Activated CD8-positive, alpha-beta memory T cell treated with anti-CD3 and anti-CD28 coated beads for 1 hour (primary cell): ENCODE measurements at places on chromosomes 11 and 22.

DNA sequence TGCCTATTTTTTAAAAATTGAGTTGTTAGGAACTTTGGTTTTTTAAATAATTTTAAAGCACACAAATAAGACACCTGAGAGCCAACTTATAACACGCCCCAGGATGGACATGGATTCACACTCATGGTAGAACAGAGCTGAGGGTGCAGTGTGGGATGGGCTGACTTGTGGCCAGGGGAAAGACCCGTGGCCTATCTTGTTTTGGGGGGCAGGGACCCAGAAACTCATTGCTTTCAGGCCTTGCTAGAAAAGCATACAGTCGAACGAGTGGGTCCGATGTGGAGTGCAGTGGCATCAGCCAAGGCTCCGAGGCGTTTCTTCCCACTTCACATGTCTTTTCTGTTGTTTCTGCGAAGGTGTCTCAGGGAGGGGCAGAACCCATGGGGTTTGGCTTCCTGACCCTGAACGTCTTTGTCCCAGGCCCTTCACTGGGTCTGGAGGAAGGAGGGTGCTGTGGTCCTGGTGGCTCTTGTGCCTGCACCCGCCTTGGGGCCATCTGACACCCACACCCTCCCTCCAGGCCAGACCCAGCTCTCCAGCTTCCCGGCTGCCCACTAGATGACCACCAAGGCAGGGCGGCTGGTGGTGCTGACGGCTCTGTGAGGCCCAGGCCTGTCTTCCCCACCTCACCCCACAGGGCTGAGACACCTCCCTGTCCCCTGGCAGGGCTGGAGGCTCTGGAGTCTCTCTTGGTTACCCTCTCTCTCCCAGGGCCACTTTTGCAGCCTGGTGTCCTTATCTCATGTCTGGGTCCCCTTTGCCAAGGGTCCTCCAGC is 120.8 kb downstream of the KCNQ1 start:
- no peak for DNase-seq

GRCh38 chr11:74009675-74010305 is 905 bp upstream of the UCP3 start:
- no peak for DNase-seq

DNA sequence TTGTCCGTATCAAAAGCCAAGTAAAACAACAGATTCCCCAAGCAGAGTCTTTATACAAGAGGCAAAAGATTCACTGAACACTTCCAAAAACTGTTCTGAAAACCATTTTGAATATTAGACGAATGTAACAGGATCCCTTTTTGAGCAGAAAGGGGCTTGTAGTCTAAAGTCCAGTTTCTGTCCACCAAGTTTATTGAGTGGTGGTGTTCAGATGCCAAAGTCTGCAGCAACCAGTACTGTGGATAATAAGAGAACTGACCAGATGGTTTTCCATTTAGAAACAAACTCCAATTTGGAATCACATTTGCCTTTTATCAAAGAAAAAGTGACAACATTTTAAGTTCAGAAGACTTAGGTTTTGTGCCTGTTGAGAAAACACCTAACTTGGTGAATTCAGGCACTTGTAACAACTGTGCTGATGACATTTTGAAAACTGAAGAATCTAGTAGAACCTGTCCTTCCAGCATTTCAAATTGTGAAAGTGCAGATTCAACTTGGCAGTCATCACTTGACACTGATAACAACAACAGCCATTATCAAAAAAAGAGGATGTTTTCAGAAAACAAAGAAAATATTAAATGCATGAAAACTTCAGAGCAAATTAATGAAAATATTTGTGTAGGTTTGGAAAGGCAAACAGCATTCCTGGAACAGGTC is 217.1 kb downstream of the CSNK2A3 start:
- no peak for DNase-seq

DNA sequence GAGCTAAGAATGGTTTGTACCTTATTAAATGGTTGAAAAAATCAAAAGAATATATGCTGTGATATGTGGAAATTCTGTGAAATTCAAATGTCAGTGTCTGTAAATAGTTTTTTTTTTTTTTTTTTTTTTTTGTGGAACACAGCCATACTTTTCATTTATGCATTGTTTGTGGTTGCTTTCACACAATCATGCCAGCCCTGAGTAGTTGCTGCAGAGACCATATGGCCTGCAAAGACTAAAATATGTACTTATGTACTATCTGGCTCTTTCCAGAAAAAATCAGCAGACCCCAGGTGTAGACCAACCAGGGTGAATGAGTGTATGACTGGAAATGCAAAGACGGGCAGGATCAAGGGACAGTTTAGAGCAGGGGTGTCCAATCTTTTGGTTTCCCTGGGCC is 98.3 kb downstream of the PTPRJ start:
- no peak for DNase-seq

DNA sequence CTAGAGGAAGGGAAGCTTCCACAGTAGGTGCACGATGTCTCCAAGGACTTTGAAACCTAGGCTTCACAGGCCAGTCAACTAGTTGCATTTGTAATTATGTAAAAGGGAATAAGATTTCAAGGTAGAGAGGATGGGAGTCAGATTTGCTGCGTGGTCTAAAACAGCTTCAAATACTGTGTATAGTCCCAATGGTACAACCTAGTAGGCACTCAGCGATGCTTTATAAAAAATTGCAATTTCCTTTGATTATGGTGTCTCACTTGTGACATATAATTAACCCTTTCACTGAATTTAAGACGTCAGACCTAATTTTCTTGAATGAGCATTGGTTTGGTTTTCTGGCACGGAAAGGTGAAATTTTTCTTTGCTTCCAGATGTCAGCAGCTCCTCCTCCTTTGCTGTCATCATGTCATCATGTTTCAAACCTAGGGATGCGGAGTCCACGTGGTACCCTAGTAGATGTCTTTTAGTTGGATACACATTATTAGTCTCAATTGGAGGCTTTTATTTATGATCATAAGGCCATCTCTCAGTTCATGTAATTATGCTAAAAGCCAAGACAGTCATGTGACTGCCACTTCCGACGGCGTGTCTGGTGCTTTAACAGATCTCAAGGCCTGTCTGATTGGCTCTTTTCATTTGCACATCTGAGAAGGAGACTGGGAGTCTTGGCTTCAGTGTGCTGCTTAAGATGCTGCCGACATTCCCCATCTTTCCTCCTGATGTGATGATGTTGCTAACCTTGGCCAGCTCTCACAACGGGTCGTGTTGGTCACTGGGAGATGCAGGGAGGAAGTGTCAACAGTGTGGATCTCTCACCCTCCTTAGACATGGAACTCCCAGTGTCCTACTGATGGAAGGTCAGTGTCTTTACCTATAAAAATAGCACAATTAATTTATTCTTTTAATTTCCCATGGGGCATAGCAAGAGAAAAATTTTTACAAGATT is 134.0 kb downstream of the HIPK3 start:
- no peak for DNase-seq

DNA sequence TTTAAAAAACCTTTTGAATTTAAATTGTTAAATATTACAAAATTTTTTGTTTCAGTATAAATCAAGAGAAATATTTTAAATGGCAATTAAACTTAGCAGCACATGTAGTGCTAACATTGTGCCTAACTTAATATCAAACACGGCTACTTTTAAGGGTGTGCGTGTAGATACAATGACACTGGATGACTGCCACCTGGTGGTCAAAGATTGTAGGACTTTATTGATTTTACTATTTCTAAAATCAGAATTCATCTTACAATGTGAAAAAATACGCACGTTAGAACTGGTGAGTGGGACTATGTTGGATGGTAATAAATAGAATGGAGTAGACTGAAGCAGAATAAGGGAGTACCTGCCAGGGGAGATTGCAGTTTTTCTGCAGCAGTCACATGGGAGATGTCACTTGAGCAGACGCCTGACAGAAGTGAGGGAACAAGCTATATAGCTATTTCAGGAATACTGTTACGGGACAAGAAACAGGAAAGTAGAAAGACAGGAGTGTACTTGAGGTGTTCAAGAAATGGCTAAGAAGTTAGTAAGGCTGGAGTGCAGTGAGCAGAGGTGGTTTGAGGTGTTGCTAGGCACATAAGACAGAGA is 52.9 kb downstream of the UVRAG start:
- DNase-seq: peak; percentile 11

GRCh38 chr11:68889948-68890446 is 13.6 kb downstream of the MRPL21 start:
- DNase-seq: no peak

DNA sequence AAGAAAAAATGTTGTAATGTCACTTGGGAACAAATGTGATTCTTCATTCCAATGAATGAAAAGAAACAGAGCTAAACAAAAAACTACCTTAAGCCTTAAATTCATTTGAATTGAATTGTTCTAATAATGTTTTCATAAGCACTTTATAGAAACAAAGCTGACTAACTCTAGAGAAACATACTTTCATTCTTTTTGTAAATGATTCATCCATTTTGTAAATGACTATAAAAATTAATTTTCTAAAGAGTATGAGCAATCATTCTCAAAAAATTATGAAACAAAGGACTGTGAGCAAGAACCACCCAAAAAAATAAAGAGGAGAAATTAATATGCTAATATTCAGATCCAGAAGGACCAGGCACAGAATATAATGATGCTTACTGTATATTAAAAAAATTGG is 986.5 kb upstream of the CHORDC1 start:
- no peak for DNase-seq

- no peak for DNase-seq
Measured at GRCh38 chr11:94776351-94777321, 8.5 kb downstream of the AMOTL1 start.

- no peak for DNase-seq
Measured at GRCh38 chr11:93589347-93589746, 46.2 kb upstream of the SMCO4 start.

DNA sequence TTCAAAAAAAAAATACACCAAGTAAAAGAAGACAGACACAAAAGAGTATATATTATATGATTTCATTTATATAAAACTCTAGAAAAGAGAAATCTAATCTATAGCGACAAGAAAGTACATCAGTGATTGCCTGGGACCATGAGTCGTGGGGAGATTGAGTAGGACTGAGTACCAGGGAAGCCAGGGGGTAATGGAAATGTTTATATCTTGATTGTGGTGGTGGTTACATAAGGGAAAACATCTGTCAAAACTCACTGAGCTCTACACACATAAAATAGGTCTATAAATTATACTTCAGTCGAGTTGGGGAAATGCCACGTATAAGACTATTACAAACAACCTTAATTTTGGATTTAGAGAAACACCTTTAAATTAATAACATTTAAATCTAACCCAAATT is 117.4 kb downstream of the TRIM29 start:
- no peak for DNase-seq

DNA sequence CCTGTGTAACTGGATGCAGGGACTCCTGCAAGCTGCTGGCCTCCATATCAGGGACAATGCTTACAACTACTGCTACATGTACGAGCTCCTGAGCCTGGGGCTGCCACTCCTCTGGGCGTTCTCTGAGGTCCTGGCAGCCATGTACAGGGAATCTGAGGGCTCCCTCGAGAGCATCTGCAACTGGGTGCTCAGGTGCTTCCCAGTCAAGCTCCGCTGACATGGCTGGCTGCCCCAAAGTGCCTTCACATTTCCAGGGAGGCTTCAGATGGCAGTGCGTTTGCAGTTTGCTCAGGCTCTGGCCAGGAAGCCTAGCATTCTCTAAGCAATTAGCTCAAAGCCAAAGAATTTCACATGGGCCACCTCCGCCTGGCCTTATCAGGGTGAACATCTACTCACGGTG is 117.4 kb upstream of the PARVA start:
- DNase-seq: no peak

DNA sequence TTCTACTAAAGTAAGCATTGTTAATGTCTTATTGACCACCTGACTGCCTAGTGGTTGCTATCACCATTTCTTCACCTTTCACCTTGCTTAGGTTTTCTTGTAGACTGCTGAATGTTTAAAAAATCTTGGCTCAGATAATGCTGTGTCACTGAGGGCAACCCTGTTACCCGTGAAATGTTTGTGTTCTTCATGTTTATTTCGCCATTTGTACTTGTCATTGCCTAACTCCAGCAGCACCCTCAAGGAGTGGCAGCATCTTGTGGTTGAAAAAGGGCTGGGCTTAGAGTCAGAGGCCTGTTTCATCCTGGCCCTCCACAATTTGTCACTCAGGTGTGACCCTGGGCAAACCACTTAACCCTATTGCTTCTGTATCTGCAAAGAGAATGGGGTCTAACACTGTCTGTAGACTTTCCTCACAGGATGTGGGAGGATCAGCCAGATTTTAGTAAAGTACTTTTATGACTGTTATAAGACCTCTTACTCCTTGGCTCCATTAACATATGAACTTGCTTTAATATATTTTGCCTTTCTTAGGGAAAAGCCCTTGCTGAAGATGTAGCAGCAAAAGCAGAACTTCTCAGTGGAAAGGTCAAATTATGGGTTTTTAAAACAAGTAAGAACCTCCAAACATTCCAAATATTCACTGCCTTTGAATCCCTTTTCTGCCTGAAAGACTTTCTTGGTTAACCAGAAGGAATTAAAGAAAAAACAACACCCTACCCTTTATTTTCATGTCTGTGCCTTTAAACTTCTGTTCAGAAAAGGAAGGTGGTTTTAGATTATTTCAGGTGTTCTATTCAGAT is 154.5 kb upstream of the C11orf87 start:
- DNase-seq: no peak

DNA sequence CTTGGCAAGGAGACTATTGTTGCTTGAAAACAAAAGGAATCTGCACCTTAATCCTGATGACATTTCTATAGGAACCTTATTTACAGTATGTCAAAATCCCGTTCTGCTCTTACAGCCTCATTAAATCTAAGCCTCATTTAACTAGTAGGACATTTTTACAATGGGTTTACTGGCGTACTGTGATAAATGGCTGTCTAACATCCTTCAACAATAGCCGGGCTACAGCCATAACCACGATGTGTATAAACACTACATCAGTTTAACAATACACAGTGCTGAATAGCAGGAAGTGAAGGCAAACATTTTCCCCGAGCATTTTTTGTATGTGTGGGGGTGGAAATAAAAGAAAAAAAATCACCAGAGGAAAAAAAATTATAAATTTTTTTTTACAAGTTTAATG is 131.2 kb downstream of the ARL14EP start:
- DNase-seq: no peak

DNA sequence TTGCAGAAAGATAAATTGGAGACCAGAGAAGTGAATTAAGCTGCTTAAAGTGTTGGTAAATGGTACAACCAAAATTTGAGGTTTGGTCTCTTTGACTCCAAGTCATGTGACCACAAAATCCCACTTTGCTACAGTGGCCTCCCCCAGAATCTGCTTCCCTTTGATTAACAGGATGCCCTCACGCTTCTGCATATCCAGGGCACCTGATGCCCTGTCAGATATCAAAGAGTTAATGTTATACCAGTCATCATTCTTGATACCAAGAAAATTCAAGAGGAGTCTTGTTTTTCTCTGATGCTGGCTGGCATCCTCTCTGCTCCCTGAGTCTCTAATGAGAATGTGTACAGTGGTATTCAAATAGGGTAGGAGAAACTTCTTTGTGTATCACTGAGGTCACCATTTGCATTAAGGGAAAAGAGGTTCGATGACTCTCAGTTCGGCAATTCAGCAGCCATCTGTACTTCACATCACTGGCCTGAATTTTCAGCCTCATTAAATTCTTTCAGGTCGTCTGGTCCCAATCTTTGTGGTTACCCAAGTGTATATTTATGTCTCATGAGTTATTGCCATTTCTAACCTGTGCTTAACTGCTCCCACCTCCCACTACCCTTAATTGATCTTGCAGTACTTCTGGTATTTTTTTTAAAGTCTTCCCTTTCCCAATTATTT is 73.9 kb downstream of the BDNF start:
- DNase-seq: no peak
